ENCODE measurements at places on chromosomes 1 and 21. TPM values are rescaled to one million over a fixed set of nuclear protein-coding genes. Genes with fewer than 3 reads are reported as not detected.

MX2 gene
- total RNA-seq = not detected

CHIA gene
- total RNA-seq = not detected

SERINC2 gene
- 362 TPM for total RNA-seq

RAD54L gene
- total RNA-seq = 3.1 TPM

PAPPA2 gene
- 0.46 TPM for total RNA-seq

Data from hair follicular keratinocyte (primary cell).